Naive B cell (primary cell): ENCODE measurements at places on chromosomes 2 and 18.

GRCh38 chr2:231665245-231666170, 42.8 kb upstream of the PTMA start:
- DNase-seq = no peak

DNA sequence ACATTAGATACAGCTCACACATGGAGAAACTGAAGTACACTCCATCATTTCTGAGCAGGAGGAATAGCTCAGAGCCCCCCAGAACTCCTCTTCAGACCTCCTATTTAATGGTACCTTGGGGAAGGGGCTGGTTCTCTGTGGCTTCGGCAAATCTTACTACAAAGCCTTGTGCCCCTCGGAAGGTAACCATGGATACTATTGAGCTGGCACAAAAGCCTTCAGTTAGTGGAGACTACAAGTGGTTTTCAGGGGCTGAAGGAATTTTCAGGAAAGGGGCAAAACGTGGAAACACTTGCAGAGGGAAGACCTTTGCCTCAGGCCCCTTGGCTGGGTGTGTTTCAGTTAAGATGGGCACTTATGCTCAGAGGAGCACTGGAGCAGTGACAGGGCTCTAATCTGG, 1.1 kb upstream of the FAM237A start:
- DNase-seq = no peak

GRCh38 chr2:74522516-74522915, 3.5 kb downstream of the DQX1 start:
- DNase-seq = no peak

- DNase-seq = no peak
These were observed 214.6 kb downstream of the TRIB2 start for GRCh38 chr2:12931186-12931844.

- DNase-seq = no peak
These were observed 89.2 kb upstream of the CTDP1 start for GRCh38 chr18:79590191-79591031.

- no peak for DNase-seq
These were observed 2.7 kb downstream of the ERFE start for GRCh38 chr2:238161291-238162051.

DNA sequence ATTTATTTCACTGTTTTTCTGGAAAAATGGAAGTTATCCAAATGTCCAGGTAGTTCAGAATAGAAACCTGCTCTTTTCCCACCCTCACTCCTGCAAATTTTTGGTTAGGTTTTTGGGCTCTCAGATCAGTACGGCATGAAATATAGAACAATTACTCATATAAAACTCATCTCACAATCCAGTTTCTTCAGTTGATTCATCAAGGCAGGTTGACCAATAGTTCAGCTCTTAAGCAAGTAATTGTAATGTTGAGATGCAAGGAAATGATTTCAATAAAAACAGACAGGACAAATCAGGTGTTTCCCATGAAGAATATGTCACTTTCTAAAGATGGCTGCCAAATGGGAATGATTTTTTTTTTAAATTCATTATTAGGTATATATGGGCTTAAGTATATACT, 2.0 kb downstream of the RAB27B start:
- DNase-seq = no peak

- no peak for DNase-seq
These were observed 59.2 kb downstream of the PARD6G start for GRCh38 chr18:80187956-80188642.

GRCh38 chr2:61456070-61456745, 14.7 kb downstream of the USP34 start:
- DNase-seq = no peak

DNA sequence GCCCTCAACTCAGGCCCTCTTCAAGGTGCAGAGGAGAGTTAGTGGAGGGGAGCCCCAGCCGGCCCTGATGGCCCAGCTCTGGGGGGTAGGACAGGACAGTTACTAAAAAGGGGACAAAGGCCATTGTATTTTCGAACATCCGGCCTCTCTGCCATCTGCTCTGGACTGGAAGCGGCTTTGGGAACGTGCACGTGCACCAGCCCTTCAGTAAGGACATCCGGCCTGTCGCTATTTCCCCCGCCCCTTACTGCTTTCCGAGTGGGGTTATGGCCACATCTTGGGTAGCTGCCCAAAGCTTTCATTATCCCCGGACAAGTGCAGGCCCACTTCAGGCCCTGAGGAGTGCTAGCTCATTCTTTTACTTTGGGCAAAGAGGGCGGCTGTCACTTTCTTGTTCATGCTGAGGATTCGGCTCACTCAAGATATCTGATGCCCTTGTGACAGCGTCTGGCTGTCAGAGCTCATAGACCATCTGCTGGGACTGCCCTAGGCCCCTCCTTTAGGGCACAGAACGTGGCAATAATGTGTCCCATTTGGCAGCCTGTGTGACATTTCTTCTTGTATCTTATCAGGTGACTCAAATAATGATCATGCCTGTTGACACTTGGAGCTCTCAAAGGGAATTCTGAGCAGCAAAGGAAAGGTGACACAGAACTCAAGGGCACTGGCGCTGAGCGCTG, 17.5 kb downstream of the SLC4A3 start:
- DNase-seq = no peak

DNA sequence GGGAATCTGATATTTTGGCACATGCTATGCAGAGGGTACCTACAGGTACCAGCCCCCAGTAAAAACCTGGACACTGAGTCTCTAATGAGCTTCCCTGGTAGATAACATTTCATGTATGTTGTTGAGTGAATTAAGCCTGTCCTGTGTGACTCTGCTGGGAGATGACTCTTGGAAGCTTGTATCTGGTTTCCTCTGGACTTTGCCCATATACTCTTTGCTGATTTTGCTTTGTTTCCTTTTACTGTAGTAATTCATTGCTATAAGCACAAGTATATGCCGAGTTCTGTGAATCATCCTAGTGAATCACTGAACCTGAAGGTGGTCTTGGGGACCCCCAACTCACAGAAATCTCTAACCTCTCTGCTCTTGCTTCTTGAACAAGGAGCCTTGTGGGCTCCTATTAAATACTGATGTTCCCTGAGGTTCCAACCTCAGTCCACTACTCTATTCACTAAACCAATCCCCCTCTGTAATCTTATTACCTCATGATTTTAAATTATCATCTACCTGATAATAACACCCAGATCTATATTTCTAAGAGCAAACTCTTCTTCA, 94.3 kb upstream of the WDSUB1 start:
- DNase-seq = no peak

- DNase-seq = no peak
These were observed 12.7 kb upstream of the KCNK3 start for GRCh38 chr2:26679867-26680266.

- DNase-seq = no peak
These were observed 82.5 kb downstream of the CERS6 start for GRCh38 chr2:168538534-168538933.

DNA sequence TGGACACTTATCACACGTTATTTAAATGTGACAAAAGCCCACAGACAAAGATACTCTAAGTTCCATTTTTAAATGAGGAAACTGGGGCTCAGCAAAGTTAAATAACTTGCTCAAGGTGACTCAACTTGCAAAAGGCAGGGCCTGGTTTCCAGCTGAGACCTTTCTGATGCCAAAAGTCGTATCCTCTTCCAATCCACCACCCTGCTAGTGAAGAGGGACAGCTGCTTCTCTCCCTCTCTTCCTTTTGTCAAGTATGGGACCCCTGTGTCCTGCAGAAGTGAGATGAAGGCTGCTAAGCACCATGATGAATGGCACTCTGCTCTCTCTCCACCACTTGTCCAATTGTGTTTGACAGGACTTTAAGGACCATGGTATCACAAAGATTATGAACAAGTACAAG, 140.9 kb downstream of the DYM start:
- no peak for DNase-seq

DNA sequence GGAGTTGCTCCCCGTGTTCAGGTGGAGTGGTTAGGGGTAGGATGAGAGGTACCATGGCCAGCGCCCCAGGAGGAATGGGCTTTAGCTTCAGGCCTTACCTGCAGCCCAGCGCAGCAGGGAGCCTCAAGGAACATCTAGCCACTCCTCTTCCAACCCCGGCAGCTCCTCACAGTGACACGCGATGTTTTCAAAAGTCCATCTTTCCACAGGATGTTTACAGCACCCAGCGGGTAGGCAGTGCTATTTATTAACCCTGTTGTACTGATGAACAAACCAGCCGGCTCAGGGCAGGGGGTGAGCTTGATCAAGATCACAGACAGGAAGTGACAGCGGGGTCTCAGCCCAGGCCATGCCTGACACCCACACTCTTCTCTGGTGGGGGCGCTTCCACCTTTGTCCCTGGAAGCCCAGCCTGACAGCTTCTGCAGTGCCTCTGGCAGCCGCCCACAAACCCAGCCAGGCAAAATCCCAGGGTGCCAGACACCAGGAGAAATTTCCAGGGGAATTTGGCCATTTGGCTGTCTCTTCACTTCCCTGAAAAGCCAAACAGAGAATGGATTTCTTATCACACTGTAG, 18.4 kb upstream of the PRLH start:
- no peak for DNase-seq

DNA sequence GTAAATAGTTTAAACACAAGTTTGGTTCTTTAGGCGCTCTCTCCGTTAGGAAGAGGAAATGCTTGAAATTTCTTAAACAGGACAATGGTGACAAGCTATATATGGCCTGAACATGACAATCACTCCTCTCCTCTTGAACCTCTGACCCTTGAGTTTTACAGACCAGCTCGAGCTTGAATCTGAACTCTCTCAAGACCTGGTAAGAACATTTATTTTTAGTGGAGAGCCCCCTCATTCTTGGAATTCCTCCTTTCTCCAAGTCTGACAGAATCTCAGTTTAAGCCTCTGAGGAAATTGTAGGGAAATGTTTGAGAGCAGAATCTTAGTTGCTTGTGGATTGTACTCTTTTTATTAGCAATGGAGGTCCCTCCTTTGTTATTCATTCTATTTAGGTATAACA, 1293.6 kb upstream of the ZEB2 start:
- DNase-seq = no peak

- no peak for DNase-seq
These were observed 871 bp upstream of the DUSP28 start for GRCh38 chr2:240559286-240559685.

DNA sequence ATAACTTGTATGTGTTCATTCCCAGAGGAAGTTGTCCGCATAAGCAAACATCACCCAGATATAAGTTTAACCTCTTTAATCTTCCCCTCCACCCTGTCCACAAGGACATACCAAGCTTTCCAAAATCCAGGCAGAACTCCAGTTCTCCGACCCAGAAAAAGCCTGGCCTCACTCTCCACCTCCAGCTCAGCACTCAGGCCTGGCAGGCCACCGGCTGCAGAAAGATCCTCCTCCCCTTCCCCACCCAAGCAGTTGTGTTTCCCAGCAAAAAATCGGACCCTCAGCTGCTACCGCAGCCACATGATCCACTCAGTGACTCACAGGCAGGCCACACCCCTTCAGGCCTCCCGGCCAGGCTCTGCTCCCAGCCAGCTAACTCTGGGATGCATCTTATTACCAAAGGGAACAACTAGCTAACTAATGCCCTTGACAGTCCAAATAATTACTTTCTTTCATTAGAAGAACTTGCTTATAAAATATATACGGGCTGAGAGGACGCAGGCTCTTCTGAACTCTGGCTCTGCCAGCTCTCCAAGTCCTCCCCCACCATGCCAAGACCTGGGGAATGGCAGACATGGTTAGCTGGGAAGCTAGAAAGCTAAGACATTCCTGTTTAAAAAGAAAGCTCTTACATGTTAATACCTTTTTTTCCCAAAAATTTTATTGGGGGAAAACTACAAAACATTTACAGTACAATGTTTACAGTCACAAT, 4.5 kb downstream of the ZFP36L2 start:
- DNase-seq = no peak

DNA sequence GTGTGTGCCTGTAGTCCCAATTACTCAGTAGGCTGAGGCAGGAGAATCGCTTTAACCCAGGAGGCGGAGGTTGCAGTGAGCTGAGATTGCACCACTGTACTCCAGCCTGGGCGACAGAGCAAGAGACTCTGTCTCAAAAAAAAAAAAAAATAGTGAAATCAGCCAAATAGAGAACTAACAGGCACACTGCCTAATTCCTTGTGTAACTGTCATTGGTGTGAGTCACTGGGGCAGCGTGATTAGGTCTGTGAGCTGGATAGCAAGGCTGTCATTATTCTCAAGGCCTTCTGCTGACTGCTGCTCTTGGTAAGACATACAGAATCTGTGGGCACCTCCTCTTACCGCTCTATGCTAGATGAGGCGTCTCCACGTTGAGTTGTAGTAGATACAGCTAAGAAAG, 270.3 kb downstream of the NEDD4L start:
- no peak for DNase-seq

GRCh38 chr2:10752236-10752635, 30.8 kb downstream of the ATP6V1C2 start:
- no peak for DNase-seq

DNA sequence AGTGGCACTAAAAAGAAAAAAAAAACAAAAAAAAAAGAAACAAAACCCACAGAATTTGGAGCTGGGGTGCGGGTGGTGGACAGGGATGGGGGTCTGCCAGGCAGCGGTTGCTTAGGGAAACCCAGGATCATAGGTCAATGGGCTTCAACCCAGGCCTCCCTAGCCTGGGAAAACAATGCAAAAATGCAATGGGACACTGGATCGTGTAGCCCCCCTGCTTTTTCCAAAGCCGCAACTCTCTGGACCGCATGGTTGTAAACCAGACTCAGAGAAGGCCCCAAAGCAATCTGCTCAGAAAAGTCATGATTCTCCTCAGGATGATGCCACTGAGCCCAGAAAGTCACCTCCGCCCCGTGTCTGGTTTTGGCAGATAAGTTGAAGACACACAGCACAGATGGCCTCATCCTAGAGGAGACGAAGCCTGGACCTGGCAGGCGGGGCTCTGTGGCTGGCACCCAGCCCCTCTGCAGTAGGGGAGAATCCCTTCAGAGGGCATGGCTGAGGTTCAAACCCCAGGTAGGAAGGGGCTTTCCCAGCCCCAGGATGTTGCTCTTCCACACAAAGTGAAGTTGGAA, 5.1 kb downstream of the DLX2 start:
- DNase-seq = no peak

GRCh38 chr18:32093102-32093511, 1.4 kb downstream of the RNF138 start:
- DNase-seq = peak; percentile 81

GRCh38 chr18:56139792-56140254, 498.6 kb downstream of the TXNL1 start:
- no peak for DNase-seq

- peak; percentile 8 for DNase-seq
These were observed 167.4 kb upstream of the RAB6C start for GRCh38 chr2:129812071-129812470.

DNA sequence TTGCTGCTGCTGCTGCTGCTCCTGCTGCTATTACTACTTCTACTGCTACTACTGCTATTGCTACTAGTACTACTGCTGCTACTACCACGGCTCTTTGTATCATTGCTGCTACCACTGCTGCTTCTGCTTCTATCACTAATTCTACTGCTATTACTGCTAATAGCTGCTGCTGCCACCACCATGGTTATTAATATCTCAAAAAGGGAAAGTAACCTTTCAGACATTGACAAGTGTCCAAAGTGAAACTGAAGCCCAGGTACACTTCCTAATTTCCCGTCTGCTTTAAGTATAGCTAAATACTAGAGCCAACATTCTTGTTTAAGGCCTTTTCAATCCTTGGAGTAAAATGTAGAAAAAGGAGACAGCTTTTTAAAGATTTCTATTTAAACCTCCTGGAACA, 45.4 kb upstream of the EHBP1 start:
- peak; percentile 11 for DNase-seq
